ENCODE measurements at places on chromosomes 4 and X. TPM values are rescaled to one million over a fixed set of nuclear protein-coding genes. Genes with fewer than 3 reads are reported as not detected.

Gene PRPS2
- total RNA-seq = 4.7 TPM

Gene PAGE2B
- not detected for total RNA-seq

Gene IKBKG
- 15.5 TPM for total RNA-seq

DNA sequence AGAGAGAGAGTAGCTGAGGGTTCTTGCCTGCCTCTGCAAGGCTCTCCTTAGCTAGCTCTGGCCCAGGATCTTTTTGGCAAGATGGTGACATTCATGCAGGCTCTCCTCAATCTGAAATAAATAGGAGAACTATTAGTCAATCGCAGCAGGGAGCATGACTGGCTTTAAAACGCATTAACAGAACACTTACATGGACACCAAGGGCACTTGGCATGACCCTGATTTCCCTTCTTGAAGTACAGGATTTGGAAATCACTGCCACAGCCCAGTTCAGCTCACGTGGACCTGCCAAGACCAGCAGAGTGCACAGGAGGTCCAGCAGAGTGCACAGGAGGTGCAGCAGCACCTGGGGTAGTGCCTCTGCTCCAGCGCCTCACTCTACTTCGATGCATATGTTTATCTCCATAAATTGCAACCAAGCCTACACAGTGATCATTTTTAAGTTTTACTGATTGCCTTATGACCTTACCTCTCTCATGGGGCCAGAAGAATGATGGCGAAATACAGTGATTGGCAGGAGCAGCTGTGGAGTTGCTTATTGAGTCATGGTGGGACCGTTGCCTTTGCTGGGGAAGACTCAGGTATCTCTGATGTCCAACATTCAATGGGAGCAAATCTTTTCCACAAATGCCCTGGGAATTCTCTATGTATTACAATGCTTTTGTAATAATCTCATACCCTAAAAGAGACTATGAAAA, 122.4 kb downstream of the SYNPO2 start:
- no peak for DNase-seq

DNA sequence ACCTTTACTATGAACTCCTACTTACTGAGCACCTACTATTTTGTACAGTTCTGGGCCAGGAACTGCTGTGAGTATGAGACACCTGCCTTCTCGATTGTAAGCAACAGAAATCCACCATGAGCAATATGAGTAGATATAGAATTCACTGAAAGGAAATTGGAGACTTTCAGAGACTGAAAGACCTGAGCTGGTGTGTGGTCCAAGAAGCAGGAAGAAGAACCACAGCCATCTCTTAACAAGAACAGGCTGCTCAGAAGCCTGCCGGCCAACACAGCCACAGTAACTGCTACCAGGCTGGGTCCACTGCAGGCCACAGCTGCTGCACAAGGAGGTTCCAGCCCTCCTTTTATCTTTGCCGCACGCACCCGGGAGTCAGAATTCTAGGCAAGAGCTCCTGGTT, 10.8 kb upstream of the ACSL1 start:
- no peak for DNase-seq

Gene USO1
- 85.0 TPM for total RNA-seq

DNA sequence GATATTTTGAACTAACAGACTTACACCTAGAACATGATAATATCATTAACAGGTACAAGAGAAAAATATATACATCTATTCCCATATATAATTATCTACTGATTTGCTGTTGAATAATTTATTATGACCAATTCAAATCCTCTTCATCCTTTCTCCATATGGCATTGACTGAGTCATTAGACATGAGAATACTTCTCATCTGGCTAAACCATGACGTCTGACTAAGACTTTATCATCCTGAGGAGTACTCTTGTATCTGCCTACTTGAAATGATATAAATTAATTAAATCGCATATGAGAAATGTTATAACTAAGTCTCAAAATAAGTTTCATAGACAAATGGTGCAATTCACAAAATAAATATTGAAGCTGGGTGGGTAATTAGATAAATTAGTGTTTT, 67.4 kb downstream of the EMCN start:
- DNase-seq = no peak

DNA sequence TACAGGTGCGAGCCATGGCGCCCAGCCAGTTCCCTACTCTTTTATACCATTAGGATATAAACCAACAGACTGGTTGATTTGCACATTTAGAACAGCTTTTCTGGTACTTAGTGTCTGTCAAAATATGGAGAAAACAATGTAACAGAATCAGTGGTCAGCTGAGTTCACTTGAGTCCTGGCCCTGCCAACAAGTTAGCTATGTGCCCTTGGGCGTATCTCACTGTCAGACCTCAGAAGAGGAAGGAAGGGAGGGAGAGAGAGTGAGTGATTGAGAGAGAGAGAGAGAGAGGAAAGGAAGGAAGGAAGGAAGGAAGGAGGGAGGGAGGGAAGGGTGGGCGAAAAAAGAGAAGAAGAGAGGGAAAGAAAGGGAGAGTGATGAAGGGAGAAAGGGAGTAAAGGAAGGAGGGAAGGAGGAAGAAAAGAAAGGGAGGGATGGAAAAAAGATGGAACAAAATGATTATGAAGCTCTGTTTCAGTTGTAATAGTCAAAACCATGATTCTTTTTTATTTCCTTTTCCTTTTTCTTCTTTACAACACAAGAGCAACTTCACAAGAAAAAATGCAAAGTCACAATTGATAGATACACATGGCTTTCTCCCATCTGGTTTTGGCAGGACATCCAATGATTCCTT, 55.7 kb upstream of the PDGFRA start:
- no peak for DNase-seq

GRCh38 chrX:10582215-10582733, 38.1 kb downstream of the MID1 start:
- DNase-seq = no peak

- DNase-seq = no peak
Measured at GRCh38 chrX:82218361-82218760, 1016.5 kb downstream of the SH3BGRL start.

GRCh38 chr4:35105486-35105885, 1138.8 kb downstream of the ARAP2 start:
- DNase-seq = no peak

DNA sequence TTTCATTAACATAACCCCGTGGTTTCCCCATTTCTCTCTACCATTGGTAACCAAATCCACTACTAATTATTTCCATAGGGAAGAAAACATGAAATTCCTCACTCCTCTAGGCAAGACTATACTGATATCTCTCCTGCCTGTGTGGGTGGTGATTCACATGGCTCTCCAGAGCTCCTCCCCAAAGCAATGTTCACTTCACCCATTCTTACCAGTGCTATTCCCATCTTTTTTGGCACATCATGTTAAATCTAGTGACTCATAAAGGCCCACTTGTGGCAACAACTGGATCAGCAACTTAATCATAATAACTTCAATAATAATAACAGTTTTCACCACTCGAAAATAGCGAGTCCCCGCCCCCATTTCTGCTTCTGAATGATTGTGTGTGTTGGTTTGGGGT, 6.1 kb upstream of the HCCS start:
- no peak for DNase-seq

- no peak for DNase-seq
Measured at GRCh38 chr4:160983035-160983434, 1180.8 kb downstream of the FSTL5 start.

GRCh38 chrX:151287954-151288353, 109.1 kb upstream of the VMA21 start:
- no peak for DNase-seq

- no peak for DNase-seq
Measured at GRCh38 chr4:6658209-6658595, 17.7 kb downstream of the MRFAP1 start.

- no peak for DNase-seq
Measured at GRCh38 chr4:173211838-173212237, 43.2 kb downstream of the GALNT7 start.

DNA sequence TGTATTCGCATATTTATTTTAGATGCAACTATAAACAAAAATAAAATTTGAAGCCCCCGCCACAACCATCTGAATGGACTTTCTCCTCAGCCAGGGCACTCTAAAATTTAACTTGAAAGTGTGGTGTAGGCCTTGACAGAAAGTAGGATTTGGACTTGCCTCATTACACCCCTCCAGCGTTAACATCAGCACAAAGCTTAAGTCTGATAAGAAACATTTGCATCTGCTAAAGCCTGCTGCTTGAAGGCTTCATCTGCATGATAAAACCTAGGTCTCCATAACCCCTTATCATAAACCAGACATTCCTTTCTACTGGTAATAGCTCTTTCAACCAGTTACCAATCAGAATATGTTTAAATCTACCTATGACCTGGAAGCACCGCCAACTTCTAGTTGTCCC, 1046.5 kb downstream of the FAT4 start:
- DNase-seq = no peak

Gene FGG
- total RNA-seq = not detected

DNA sequence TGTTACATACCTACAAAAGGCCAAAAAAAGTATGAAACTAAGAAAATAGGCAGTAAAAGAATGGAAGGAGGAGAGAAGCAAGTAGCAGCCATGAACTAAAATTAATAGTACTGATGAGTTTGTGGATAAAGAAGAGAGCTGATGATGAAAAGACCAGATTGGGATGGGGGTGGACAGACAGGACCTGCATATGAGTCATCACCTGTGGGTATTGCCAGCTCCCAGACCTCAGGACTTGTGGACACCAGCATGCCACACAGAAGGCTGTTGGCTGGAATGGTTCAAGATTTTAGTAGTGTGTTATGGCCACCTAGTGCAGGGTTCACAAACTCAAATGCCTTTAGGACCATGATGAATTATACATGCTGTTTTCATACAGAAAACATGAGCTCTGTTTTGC, 58.9 kb downstream of the ARX start:
- DNase-seq = no peak

DNA sequence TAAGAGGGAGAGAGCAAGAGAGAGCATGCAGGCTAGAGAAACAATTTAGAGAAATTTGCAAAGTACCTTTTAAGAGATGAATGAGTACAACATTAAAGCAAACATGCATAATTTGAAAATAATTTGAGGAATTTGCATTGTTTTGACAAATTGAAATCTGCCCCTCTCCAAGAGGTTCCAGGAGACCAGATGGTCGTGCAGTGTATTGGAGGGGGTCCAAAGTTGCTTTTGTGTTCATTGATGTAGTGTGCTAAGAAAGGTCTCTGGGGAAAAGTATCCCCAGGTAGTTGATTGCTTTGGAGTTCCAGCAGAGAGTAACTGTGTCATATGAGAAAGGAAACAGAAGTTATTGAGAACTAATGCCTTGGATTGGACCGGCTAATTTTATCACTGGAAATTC, 635.0 kb upstream of the TENM3 start:
- DNase-seq = no peak

DNA sequence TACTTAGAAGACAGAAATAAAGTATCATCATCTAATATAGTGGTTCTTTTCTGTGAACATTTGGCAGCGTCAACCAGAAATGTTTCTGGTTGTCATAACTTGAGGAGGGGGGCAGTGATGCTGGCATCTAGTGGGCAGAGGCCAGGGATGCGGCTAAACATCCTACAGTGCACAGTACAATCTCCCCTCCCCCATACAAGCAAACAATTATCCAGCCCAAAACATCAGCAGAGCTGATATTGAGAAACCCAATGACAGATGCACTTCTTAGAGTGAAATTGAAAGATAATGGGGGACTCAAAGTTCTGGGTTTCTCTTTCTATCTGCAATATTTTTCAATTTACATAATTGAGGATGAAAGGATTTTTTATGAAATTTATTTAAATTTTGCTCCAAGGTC, 1.9 kb upstream of the EIF1AX start:
- DNase-seq = no peak

- DNase-seq = no peak
Measured at GRCh38 chr4:108483079-108483478, 137.3 kb upstream of the RPL34 start.

DNA sequence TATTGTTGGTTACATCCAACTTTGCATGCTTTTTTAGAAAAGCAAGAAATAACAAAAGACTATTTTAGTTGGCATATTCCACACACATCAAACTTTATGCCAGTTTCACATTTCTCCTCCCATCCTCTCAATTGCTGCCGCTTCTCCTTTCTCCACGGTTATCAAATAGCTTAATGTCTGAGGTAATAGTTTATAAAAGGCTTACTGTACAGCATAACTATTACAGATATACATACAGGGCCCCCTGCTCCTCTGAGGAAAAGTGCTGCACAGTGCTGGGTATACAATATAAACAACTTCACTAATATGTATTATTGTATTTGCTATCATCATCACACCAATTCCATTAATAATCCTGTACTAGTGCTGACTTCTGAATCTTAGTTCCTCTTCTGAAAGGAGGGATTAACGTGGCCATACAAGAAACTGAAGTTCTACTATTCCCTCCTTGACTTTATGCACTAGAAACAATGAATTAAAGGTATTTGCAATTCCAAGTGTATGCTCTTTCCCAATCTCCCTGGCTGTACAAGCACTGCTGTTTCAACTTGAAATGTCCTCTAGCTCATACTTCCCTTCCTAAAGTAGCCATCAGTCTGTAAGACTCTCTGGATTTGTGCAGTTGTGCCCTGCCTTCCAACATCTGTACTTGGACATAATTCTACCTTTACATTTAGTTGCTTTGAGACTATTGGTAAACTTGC, 2.5 kb downstream of the CCNI start:
- DNase-seq = no peak

GRCh38 chrX:51144828-51145442, 187.7 kb upstream of the NUDT10 start:
- DNase-seq = no peak

Gene NEK1
- 13.8 TPM for total RNA-seq

Gene RBMXL3
- total RNA-seq = not detected

DNA sequence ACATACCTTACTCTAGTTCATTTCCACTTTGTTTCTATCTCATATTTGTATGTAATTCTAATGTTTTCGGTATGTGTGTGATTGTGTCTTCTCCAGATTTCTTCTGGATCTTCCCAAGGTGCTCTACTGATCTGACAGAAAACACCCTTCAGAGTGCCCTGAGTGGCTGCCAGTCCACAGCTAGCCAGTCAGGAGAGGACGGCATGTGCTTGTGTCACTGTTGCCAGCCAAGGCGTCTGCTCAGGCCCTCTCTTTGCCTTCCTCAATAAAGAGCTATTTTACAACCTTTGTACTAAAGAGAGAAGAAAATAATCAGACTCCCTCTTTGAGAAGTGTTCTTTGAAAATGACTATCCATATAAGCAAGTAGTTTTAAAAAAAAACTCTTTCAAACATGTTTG, 29.0 kb downstream of the CD99L2 start:
- DNase-seq = no peak

GRCh38 chr4:139786494-139787354, 121.1 kb downstream of the MGST2 start:
- no peak for DNase-seq

Gene LNX1
- total RNA-seq = 11.2 TPM

Gene ABCB7
- total RNA-seq = 37.7 TPM

GRCh38 chr4:142278171-142278570, 567.9 kb downstream of the INPP4B start:
- no peak for DNase-seq

Gene USP26
- not detected for total RNA-seq

- no peak for DNase-seq
Measured at GRCh38 chrX:118177708-118178107, 61.1 kb upstream of the KLHL13 start.

Gene PIR
- total RNA-seq = 13.2 TPM

Gene PNPLA4
- 33.3 TPM for total RNA-seq
